Trophoblast cell (in vitro differentiated cells and primary cell): ENCODE measurements at places on chromosomes 1 and 21.
A peak's percentile ranks its signal among the peaks of the same experiment; 100 is the strongest.

- H3K27me3 ChIP-seq, result no peaks in the 10 kb centered on the region
- H3K4me3 ChIP-seq, result no peak overlapping the region
- H3K27ac ChIP-seq, result no peak overlapping the region
- no peaks in the 10 kb centered on the region for H3K4me1 ChIP-seq
- H3K36me3 ChIP-seq, result no peaks in the 10 kb centered on the region
- no peak for DNase-seq
These were observed 361.1 kb downstream of the HHAT start for GRCh38 chr1:210689826-210690225.

- DNase-seq, result no peak
- H3K4me1 ChIP-seq, result peaks cover 6% of the 10 kb centered on the region
- H3K4me3 ChIP-seq, result peak overlapping the region; percentile 18
These were observed 6.0 kb upstream of the SIM2 start for GRCh38 chr21:36692835-36693488.

- no peaks in the 10 kb centered on the region for H3K36me3 ChIP-seq
- H3K27me3 ChIP-seq, result no peaks in the 10 kb centered on the region
- peak; percentile 94 for DNase-seq
These were observed 41.6 kb downstream of the ATP6V1G3 start for GRCh38 chr1:198498881-198499280.

DNA sequence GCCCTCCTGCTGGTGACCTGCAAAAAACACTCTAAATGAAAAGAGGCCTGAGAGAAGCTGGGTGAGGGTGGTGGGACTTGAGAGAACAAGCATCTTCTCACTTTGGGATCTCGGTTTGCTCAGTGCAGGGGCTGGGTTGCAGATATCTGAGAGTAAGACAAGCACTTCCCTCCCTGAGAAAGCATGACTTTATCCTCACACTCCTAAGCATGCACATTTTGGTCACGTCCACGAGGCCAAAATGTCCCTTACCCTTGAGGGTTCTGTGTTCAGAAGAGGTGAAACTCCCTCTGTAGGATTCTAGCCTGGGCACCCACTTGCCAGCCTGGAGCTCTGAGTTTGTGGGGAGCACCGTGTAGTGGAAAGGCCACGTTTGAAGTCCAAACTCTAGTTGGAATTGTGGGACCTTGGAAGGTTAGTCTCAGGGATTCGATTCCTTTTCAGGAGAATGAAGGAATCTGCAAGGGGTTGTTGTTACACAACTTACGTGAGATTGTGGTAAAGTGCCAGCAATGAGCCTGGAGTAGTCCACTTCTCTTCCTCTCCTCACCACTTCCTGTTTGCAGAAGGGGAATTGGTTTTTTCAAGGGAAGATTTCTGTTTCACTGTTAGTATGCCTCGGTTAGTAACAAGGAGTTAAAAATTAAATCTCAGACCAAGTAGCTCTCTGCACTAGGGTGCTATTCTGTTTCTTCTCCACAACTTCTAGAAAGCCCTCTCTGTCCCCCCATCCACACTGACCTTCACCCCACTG is 3.0 kb downstream of the FCAMR start:
- no peaks in the 10 kb centered on the region for H3K36me3 ChIP-seq
- H3K27ac ChIP-seq, result no peak overlapping the region
- H3K4me1 ChIP-seq, result no peaks in the 10 kb centered on the region
- H3K27me3 ChIP-seq, result no peaks in the 10 kb centered on the region
- no peak for DNase-seq

GRCh38 chr1:5708346-5709245 is 283.6 kb downstream of the NPHP4 start:
- no peaks in the 10 kb centered on the region for H3K36me3 ChIP-seq
- H3K4me3 ChIP-seq, result no peak overlapping the region
- H3K27ac ChIP-seq, result no peak overlapping the region
- H3K27me3 ChIP-seq, result no peaks in the 10 kb centered on the region
- no peak for DNase-seq

- no peak overlapping the region for H3K27ac ChIP-seq
- DNase-seq, result peak; percentile 51
- no peaks in the 10 kb centered on the region for H3K36me3 ChIP-seq
- no peaks in the 10 kb centered on the region for H3K27me3 ChIP-seq
- H3K4me1 ChIP-seq, result no peaks in the 10 kb centered on the region
These were observed 36.6 kb downstream of the GJA5 start for GRCh38 chr1:147723691-147724323.

DNA sequence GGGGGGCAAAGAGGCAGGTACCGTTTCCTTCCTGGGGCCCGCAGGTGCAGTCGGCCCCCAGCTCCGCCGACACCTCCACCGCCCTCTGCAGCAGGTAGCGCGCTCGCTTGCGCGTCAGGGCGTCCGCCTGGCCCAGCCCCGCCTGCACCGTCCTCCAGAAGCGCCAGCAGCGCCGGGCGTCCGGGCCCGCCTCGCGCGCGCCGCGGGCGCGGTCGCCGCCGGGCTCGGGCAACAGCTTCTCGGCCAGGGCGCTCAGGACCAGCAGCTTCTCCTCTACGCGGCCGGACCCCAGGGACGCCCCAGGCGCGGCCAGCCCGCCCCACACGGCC is 863 bp downstream of the TARBP1 start:
- H3K4me1 ChIP-seq, result peaks cover 6% of the 10 kb centered on the region
- H3K36me3 ChIP-seq, result no peaks in the 10 kb centered on the region
- H3K27me3 ChIP-seq, result no peaks in the 10 kb centered on the region

GRCh38 chr1:172882791-172883386 is 167.9 kb downstream of the TNFSF18 start:
- no peaks in the 10 kb centered on the region for H3K27me3 ChIP-seq
- H3K4me1 ChIP-seq, result no peaks in the 10 kb centered on the region
- no peaks in the 10 kb centered on the region for H3K36me3 ChIP-seq
- no peak overlapping the region for H3K4me3 ChIP-seq
- no peak overlapping the region for H3K27ac ChIP-seq

DNA sequence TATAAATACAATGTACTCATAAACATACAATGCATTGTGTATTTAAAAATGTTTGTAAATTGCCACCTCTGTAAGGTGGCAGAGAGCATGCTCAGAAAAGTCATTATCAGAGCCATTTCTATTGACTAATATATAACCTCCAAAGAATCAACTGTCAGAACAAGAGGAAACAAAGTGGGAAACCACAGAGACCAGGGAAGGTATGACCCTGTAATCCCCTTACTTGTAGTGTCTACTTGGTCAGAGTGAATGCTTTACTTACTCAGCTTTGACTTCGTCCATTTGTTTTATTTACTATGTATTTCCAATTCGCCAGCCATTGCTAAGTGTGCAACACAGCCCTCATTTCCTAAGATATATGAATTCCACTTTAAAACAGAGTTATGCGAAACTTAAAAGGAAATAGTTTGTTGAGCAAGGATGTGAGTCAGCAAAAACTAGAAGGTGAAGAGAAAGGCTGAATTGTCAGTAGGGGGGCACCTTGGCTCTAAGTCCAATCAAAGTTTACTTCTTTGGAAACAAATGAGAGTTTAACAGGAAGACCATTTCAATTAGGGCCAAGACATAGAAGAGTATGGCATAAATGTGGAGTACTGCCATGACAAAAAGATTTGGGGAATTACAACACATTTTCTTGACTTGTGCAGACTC is 671.7 kb upstream of the PTBP2 start:
- no peak overlapping the region for H3K27ac ChIP-seq
- H3K27me3 ChIP-seq, result no peaks in the 10 kb centered on the region
- H3K4me3 ChIP-seq, result no peak overlapping the region
- no peaks in the 10 kb centered on the region for H3K36me3 ChIP-seq

DNA sequence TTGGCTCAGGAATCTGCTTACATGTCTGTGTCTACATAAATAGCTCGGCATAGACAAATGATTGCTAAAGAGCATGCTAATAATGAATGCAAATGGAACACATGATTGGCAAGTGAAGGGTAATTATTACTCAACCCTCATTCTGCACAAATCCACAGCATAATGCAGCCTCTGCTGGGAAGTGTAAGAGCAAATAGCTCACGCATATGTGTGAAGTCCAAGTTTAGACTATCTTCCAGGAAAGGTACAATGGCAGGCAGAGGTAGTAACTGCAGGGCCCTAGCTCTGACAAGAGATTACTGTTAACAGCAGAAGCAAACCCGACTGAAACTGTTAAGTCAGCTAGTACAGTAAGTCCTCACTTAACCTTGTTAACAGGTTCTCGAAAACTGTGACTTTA is 7.0 kb upstream of the IL6R start:
- no peak overlapping the region for H3K4me3 ChIP-seq
- H3K4me1 ChIP-seq, result no peaks in the 10 kb centered on the region
- H3K36me3 ChIP-seq, result no peaks in the 10 kb centered on the region

DNA sequence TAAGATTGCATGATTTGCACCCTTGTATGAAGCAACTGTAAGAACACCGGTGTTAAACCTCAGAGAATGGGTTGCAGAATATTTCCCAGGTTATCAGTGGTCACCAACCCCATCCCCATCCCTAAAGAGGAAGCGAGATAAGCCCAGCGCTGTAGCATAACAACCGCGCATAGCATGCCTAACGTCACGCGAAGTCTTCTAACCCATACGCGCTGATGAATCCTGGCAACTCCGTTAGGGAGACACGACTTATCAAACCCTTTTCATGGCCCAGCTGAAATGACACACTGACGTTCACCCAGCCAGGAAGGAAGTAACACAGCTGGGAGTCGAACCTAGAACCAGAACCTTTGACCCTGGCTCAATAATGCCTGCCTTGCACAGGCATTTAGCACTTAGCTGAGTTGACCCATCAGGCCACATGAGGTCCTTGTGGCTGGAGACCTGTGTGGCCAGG is 24.2 kb downstream of the TMEM51 start:
- no peaks in the 10 kb centered on the region for H3K4me1 ChIP-seq
- no peak for DNase-seq
- H3K27me3 ChIP-seq, result no peaks in the 10 kb centered on the region
- no peak overlapping the region for H3K27ac ChIP-seq

DNA sequence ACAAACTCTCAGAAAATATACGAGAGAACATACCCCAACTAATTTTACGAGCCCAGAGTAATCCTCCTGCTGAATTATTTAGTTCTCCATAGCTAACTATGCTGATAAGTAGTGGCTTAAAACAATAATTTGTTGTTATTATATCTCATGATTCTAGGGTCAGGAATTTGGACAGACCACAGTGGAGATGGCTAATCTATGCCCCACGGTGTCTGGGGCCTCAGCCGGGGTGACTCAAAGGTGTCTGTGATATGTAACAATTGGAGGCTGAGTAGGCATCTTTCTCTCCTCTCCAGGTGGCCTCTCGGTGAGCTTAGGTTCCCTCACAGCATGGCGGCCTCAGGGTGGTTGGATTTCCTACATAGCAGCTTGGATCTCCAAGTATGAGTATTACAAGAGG is 35.4 kb upstream of the FOXO6 start:
- no peak overlapping the region for H3K27ac ChIP-seq

DNA sequence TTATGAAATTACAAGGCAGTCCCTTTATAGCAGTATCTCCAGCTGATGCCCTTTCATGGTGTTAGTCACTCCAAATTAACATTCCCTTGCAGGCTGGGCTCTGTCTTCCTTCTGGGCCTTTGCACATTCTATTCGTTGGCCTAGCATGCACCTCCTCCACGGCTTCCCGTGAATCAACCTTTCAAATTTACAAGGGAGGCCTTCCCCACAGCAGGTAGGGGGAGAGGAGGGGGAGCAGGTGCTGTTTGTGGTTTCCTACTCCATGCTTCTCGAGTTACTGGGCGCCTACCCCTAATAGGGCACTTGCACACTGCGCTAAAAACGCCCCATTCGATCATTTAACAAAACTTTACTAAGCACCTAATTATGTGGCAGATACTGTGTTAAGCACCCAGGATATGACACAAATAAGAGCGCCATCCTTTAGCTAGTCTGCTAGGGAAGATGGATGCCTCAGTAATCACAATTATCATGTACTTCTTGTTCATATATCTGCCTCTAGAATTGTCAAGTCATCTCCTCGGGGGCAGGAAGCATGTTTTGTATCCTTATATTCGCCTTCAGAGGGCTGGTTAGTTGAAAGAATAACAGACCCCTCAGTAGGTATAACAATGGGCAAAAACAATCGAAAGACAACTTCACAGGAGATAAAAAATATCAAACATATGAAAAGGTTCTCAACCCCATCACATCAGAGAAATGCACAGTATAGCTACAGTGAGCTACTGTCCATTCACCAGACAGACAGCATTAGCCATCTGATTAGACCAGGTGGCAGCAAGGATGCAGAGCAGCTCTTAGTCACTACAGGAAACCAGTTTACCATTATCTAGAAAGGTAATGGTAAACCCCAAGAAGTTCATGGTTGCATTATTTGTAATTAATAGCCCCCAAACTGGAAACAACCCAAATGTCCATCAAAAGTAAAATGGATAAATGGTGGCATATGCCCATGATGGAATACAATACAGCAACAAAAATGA is 1.7 kb upstream of the ADAR start:
- peaks cover 6% of the 10 kb centered on the region for H3K4me1 ChIP-seq
- DNase-seq, result peak; percentile 31
- no peak overlapping the region for H3K4me3 ChIP-seq
- no peaks in the 10 kb centered on the region for H3K36me3 ChIP-seq

DNA sequence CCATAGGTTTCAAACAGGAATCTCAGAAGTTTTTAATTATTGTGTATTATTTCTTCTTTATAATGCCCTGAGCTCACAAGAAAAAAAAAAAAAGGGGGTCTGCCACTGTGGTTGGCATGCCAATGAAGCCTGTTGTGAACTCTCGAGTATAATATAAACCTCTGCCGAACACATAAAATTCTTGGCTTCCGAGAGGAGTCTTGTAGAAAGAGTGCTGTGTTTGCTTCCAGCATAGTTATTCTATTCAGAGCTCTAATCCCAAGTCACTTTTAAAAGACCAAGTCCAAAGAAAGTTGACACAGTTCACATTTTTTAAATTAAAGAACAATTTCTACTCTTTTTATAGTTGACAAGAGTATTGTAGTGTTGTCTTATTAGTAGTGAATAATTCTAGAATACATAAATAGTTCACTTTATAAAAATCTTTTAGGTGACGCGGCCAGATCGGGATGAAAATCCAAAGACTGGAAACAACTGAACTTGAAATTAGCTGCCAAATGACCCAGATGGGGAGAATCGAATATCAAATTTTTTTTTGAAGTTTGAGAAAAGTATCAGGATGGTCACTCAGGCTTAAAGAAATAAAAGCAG is 293.2 kb downstream of the DUSP10 start:
- H3K4me1 ChIP-seq, result no peaks in the 10 kb centered on the region
- H3K36me3 ChIP-seq, result no peaks in the 10 kb centered on the region
- no peak overlapping the region for H3K27ac ChIP-seq
- H3K4me3 ChIP-seq, result no peak overlapping the region

- no peaks in the 10 kb centered on the region for H3K27me3 ChIP-seq
- H3K36me3 ChIP-seq, result peaks cover 77% of the 10 kb centered on the region
- DNase-seq, result no peak
- no peak overlapping the region for H3K27ac ChIP-seq
These were observed 35.5 kb downstream of the ZBTB17 start for GRCh38 chr1:15940110-15941043.
